ENCODE measurements at places on chromosomes 2 and 18.

GRCh38 chr2:56448403-56449001, 264.7 kb downstream of the CCDC85A start:
- DNase-seq = no peak

GRCh38 chr18:46320297-46320696, 216.1 kb downstream of the HAUS1 start:
- no peak for DNase-seq

GRCh38 chr2:154554046-154554445, 144.4 kb upstream of the KCNJ3 start:
- DNase-seq = no peak

DNA sequence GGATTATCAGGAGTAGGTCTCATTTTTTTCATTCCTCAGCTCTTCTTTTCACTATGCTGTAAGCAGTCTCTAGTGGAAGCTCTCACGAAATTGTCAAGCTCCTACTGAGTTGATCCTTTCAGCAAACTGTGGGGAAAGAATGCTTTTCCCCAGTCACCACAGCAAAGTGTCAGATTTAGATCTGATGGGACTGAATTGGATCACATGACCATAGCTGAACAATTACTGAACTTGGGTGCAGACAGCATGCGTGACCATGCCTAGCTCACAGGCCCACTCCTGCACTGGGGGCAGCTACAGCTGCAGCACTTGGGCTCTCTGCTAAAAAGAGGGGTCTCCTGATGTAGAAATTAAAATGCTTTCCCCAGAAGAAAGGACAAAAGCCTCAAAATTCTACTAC, 3.1 kb downstream of the ARHGAP15 start:
- DNase-seq = no peak

GRCh38 chr2:45981384-45981930, 315.8 kb upstream of the EPAS1 start:
- DNase-seq = no peak

DNA sequence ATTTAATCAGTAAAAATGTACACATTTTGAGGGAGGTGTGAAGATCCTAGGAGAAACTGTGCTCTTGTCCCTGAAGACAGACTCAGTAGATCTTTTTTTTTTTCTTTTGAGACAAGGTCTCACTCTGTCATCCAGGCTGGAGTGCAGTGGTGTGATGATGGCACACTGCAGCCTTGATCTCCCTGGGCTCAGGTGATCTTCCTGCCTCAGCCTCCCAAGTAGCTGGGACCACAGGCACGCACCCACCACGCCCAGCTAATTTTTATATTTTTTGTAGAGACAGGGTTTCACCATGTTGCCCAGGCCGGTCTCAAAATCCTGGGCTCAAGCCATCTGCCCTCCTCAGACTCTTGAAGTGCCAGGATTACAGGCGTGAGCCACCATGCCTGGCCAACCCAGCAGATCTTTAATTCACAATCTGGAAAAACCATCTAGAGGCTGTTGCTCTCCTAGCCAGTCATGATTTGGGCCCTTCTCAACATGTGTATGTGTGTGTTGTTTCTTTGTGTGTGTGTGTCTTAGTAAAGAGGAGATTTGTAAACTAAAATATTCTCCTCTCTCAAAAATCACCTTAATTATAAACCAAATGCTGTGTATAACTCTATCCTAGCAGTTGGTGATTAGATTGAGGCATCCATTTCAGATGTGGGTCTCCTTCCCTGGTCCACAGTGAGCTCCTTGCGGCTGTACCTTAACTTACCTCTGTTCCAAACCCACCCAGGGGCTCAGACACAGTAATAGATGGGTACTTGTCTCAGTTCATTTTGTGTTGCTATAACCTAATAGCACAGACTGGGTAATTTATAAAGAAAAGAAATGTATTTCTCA, 3.9 kb upstream of the MYCN start:
- DNase-seq = no peak

DNA sequence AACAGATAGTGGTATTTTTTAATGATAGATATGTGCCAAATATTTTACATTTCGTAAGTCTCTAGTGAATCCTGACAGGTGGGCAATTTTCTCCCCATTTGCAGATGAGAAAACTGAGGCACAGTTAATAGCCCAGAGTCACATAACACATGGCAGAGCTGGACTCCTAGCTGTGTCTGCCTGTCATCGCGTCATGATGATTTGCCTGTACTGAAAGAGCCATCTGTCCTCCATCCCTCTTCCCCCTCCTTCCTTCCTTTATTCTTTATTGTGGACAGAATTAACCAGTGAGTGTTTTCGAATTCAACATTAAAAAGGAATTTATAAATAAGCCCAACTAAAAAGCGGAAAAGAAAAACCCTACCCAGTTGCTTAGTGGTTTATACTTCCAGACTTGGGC, 3.2 kb downstream of the DNAJB2 start:
- no peak for DNase-seq

DNA sequence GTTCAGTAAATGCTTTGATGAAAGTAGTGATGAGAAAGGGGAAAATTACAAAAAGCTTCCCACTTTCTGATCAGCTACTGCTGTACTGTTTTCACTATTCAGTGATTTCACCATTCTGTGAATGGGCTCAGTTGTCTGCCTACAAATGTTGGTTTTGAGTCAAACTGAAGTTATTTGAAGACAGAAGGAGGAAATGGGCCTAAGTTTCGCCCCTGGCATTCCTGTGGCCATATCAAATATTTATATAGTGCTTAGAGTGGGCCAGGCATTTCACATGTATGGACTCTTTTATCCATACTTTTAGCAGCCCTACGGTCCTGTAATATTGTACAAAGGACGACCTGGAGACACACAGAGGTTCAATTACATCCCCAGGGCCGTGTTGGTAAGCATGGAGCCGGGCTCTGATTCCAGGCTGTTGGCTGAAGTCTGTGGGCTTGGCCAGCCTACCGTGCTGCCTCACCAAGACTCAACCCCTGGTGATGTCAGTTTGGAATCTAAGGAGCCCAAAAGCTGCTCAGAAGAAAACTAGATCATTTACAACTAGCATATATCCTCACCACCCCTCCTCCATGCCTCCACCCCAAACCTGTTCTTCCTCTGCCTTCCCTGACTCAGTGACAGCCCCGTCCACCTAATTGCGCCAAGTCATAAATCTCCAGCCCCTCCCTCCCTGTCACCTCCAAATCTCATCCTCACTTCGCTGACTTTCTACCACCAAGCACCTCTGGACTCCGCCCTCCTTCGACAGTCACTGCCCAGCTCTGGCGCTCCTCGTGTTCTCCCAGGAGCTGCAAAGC, 10.1 kb upstream of the GRHL1 start:
- DNase-seq = no peak

DNA sequence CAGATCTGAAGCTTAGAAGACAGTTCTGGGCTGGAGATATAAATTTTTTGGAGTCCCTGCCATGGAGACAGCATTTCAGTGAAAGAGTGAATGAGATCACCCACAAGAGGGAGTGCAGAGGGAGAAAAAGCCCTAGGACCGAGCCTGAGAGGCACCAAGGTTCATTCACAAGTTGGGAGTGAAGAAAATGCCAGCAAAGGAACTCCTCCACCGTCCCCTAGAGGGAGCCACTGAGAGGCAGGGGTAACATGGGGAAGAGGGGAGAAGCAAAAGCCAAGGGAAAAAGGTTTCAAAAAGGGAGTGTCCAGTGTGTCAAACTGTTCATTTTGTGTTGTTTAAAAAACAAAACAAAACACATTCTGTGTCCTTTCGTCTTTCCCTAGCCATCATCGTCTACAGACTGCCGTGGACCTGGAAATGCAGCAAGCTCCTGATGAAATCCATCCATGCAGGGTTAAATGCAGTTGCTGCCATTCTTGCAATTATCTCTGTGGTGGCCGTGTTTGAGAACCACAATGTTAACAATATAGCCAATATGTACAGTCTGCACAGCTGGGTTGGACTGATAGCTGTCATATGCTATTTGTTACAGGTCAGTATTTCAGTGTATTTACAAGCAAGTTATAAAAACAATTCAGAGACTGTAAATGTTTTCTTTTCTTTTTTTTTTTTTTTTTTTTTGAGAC, 19.1 kb downstream of the CYBRD1 start:
- DNase-seq = no peak

Data from stimulated activated CD8-positive, alpha-beta memory T cell treated with anti-CD3 and anti-CD28 coated beads, Interleukin-2, amount 100 ng/mL, for 48 hours (primary cell).